ENCODE measurements at places on chromosomes 13 and 19. TPM values are rescaled to one million over a fixed set of nuclear protein-coding genes. Genes with fewer than 3 reads are reported as not detected.

DNA sequence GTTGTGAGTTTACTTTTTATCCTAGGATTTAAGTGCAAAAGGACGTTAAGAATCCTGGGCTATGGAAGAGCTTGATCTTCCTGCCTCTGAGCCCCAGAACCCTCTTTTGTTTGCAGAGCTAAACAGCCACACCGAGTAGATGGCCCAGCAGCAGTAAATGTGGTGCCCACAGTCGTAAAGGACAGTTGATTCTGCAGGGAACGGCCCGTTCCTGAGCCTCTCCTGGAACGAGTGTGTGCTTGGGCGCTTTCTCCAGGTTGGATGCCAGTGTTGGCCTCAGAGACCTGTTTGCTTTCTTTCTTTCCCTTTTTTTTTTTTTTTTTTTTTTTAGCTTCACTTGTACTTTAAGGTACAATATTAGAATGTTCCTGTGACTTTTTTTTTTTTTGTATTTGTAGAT lies 41.7 kb downstream of the SPATA13 start:
- no peak for DNase-seq

DNA sequence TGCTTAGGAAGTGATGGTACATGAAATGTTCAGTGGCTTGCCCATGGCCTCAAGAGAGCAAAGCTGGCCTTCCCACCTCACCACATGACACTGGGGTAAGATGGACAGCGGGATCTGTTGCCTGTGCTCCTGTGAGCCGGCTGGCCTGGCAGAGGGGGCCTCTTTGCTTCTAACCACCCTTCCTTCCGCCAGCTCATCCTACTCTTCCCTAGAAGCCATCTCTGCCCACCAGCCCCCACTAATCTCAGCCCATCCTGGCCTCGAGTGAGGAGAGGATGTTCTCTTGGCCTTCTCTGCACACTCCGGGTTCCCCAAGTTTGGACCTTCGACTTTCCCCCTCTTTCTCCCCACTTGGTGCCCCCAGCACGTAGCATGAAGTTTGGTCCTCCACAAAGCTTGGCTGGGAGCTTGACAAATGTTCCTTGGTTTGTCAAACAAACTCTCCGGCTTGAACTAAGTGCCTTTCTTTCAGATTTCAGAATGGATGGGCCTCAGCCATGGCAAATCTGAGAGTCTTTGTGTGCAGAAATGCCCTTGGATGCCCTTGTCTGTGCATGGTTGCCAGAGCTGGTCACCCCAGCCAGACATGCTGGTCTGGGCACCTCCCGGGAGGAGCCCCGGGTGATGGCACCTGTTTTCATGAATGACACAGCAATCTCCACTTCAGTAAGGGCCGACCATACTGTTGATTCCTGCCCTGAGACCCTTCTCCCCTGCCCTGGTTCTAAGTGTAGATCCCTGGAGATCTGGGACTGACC lies 145.5 kb downstream of the URI1 start:
- DNase-seq, result no peak

The KPTN gene
- 14.4 TPM for polyA plus RNA-seq

The GMIP gene
- polyA plus RNA-seq, result 5.7 TPM

DNA sequence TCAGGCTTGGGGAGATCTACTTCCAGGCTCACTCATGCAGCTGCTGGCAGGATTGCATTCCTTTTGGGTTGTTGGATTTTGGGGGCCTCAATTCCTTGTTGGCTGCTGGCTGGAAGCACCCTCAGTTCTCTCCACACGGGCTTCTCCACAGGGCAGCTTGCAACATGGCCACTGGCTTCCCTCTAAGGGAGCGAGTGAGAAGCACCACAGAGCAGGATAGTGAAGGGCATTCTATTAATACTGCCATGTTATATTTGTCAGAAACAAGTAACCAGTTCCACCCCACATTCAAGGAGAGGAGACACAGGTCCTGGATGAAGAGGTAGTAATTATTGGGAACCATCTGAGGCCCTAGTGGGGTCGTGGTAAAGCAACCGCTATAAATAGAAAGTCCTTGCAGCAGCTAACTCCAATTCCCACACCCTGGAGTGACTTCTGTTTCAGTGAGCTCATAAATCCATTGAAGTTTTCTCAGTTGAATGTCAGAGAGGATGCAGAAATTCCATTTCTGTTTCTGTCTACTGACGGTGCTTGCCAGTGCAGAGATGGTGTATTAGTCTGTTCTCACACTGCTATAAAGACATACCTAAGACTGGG lies 558.9 kb downstream of the IRS2 start:
- no peak for DNase-seq

GRCh38 chr13:34435338-34435737 lies 506.7 kb upstream of the NBEA start:
- DNase-seq, result no peak
